ENCODE measurements at places on chromosomes 5 and 9. TPM values are rescaled to one million over a fixed set of nuclear protein-coding genes. Genes with fewer than 3 reads are reported as not detected.

GRCh38 chr5:80782626-80783025 lies 127.8 kb upstream of the DHFR start:
- no peak for DNase-seq

DNA sequence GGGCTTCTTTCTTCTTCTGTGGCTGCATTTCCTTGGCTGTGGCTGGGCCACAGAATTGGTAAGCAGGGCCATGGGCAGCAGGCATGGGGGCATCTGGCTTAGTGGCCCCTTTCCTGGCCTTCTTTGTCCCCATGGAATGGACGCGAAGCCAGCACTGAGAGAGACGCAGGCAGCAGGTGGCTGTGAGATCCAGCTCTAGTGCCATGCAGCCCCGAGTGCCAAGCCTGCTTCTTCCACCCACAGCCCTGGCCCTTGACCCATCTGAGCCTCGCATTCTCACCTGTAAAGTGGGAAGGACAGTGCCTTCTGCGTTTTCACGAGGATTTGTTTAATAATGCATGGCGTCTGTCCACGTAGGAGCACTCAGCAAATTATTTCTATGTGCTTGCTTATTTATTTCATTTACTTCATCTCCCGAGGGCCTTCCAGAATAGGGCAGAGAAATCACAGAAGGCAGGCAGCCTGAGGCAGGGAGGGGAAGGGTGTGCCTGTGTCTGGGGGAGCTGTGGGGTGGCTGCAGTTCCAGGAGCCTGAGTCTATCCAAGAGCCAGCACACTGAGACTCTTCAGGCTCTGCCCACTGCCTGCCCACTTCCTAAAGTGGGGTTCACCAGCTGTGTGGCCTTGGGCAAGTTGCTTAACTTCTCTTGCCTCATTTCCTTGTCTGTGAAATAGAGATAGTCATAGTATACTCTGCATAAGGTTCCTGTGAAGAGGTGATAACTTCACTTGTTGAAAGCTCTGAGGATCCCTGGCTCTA lies 55.2 kb downstream of the NTNG2 start:
- DNase-seq = no peak

GRCh38 chr9:37466037-37466709 lies 923 bp upstream of the ZBTB5 start:
- DNase-seq = peak; percentile 42

DNA sequence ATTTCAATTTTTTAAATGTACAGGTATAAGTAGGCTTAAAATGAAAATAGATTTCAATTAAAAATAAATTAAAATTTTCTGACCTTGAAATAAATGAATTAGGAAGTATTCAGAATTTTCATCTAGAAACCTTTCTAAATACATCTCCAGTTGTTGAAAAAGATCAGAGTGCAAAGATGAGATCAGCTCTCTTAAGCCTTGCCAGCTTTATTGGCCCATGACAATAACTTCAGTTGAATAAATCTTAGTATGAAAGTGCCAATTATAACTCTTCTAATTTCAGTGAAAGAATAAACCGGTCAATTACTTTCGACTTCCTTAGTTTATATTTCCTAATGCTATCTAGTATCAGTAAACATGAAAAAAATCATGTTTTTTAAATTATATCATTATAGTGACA lies 117.4 kb downstream of the FBXL17 start:
- no peak for DNase-seq

- DNase-seq = no peak
Observed at GRCh38 chr5:136005476-136005875, 23.3 kb upstream of the TGFBI start.

- DNase-seq = no peak
Observed at GRCh38 chr5:68116868-68117411, 98.6 kb upstream of the PIK3R1 start.

DNA sequence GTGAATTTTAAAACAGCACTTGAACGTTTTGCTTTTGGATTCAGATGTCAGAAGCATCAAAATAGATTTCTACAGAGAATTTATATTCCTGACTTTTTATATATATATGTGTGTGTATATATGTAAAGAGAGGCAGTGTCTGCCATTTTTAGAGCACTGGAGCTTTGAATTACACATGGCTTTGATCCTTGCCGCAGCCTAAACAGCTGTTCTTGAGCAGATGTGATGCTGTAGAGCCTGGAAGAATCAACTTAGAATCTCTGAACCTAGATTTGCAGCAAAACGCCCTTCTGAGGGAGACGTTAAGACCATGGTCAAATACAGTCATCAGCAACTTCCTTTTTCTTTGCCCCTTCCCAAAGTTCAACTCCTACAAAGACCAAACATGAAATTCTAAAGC lies 21.7 kb upstream of the C5orf47 start:
- DNase-seq = no peak

DNA sequence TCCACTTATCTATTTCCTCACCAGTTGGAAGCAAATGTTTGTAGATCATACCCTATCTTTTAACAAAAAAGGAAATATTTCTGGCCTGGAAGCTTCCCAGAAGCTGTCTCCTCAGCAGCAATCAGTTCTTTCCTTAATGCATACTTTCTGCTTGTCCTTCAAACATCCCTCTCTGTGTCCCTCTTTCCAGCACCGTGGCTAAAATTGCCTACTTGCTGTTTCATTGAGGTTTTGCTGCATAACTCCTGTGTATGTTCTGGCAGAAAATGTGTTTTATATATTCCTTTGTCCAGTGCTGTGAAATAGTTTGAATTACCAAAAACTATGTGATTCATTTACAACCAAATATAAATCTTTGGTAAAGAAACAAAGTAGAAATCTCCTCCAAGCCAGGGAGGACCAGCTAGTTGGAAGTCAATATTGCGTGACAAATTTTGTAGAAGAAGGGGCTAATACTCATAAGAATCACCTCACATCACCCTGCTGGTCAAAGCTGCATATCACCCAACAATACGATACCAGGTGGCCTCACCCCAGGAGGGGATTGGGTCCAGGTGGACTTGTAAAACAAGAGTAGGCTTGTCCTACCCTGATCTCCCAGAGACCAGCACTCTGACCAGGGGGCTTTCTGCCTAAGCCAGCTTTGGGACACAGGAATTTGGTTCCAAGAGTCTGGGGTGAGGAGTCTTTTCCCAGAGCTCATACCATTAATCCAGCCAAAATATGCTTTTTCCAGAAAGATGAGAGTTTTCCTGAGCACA lies 198.4 kb upstream of the SNX2 start:
- DNase-seq = no peak

- DNase-seq = no peak
Observed at GRCh38 chr5:123151227-123151909, 62.3 kb downstream of the PRDM6 start.

DNA sequence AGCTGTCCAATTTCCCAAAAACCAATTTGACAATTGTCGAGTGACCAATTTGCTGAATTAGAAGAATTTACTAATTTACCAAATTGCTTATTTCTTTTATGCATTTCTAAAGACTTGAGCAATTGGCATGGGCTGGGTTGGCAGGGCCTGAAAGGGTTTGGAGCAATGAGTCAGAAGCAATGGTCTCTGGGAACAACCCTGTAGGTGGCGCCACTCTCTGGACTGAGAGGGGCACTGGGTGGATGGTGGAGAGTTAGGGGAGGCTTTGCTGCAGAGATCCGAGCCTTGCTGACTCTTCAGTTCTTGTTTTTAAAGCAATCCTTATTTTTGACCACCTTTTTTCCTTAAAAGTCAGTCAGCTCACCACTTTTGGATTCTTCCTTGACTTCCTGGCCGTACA lies 71.5 kb upstream of the RPS23 start:
- peak; percentile 53 for DNase-seq

The SHISAL2B gene
- total RNA-seq = not detected

The BTNL8 gene
- total RNA-seq = not detected

The CHSY3 gene
- total RNA-seq = not detected

The F2R gene
- 7.5 TPM for total RNA-seq

The ZFP2 gene
- total RNA-seq = 0.21 TPM

The FYB1 gene
- 215 TPM for total RNA-seq

The PIP5KL1 gene
- 2.7 TPM for total RNA-seq

Data from activated CD8-positive, alpha-beta T cell treated with anti-CD3 and anti-CD28 coated beads, Interleukin-2, amount 10 ng/mL, durations not matched to agents 7 days and 5 days (primary cell).